ENCODE measurements at places on chromosomes 6 and 20.
A peak's percentile ranks its signal among the peaks of the same experiment; 100 is the strongest.

- DNase-seq: peak; percentile 24
Observed at GRCh38 chr6:44177691-44178423, 19.2 kb downstream of the CAPN11 start.

DNA sequence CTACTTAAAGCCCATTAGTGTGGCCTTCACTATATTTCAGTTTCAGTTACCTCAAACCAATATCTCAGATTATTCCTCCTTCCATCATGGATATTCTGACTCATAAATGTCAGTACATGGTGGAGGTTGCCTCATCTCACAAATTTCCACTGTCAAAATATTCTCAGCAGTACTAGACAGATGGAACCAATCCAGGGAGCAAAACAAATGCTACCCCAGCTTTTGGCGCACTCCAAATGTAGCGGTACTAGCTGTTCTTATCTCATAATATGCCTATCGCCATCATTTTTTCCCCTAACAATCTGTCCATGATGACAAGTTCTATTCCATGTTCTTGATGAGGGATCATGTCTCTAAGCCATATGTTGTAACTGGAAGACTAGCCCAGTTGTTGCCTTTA, 1026.1 kb downstream of the KIF16B start:
- no peak for DNase-seq

DNA sequence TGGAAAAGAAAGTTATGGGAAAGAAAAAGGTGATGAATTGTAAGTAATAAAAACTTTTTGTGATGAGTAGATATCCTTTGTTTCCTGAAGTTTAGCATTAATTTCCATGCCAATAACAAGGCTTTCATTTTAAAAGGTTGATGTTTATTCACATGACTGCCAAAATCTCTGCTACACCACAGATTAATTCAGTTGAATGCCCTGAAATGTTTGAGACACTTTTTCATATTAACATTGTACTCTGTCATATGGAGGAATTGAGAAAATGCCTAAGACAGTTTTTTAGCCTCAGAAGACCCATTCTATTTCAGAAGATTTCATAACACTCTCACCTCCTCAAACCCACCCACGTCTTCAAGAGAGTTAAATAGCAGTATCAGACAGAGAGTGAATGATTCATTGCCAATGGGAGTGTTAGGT, 115.5 kb downstream of the ADGRG6 start:
- no peak for DNase-seq

DNA sequence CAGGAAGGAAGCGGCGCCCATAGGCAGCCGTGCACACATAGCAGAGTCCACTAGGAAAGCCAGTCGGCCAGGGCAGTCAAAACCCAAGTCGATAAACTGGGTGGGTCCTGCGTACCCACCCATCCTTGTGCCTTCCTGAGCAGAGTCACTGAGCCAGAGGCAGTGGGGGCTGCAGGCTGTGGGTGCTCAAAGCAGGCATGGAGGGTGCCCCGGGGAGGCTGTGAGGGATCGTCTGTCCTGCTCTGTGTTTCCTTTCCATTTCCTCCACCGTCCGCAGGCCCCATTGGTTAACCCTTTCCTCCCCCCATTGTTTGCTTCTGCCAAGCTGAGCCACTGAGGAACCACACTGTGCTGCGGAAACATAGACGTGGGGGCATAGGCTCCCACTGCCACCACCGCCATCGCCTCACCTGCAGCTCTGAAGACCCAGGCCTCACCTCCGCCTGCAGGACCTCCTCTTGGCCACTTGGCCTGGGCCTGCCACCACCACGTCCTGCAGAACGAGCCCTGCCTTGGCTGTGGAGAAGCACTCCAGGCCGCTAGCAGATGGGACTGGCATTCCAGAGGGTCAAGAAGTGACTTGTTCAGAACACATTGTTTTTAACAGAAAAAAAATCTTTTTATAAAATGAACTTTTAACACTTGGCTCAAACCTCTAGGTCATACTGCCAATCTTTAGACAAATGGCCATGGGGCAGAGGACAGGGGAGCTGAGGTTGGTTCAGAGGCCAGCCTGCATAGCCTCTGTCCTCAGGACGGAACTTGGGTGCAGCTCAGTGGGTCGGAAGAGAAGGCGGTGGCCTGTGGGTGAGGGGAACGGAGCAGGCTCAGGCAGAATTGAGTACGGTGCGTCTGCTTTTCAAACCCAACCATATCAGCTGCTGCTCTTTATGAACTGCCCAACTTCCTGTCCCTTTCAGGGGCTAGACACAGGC, 52.6 kb downstream of the TCP11 start:
- no peak for DNase-seq

GRCh38 chr6:152472325-152472724, 164.8 kb downstream of the SYNE1 start:
- DNase-seq: no peak

DNA sequence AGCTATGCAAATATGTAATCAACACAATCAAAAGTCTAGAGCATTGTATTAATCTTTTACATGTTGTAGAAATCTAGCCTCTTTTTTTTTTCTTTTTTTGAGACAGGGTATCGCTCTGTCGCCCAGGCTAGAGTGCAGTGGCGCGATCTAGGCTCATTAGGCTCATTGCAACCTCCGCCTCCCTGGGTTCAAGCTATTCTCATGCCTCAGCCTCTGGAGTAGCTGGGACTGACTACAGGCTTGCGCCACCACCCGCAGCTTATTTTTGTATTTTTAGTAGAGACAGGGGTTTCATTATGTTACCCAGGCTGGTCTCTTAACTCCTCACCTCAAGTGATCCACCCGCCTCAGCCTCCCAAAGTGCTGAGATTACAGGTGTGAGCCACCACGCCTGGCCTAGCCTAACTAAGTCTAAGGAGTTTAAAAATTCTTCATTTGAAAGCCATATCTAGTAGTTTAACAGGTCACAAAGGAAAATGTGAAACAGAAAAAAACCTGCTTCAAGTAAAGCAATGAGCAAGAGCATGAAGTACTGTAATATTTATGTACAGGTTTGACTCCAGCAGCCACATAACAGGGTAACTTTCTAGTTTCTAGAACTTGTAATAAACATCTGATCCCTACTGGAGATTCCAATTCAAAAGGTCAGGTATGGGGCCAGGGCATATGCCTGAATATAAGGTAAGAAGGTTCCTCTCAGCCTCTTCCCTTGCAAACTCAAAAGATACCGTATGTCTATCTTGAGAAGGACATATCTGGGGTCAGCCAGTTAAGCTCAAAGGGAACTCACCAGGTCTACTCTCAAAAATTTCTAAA, 4.4 kb downstream of the CPNE1 start:
- no peak for DNase-seq

GRCh38 chr6:15961635-15962448, 167.0 kb upstream of the MYLIP start:
- DNase-seq: no peak

- DNase-seq: no peak
Observed at GRCh38 chr6:4901386-4902061, 102.3 kb downstream of the RPP40 start.

DNA sequence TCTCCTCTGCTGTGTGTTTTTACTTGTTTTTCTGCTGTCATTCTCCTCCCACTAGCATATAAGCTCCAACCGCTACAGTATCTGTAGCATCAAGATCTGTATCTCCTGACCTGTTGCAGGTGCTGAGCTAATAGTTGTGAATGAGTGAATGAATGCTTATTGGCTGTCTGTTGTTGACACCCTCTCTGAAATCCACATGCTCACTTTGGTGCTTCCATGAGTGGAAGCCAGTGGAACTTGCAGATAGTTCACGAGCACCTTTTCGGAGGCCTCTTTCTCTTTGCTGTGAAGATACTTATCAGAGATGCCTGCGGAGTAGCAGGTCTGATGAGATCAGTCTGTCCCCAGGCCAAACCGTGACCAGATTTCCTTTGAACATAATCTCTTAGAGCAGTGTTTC, 117.3 kb downstream of the EYA2 start:
- no peak for DNase-seq

DNA sequence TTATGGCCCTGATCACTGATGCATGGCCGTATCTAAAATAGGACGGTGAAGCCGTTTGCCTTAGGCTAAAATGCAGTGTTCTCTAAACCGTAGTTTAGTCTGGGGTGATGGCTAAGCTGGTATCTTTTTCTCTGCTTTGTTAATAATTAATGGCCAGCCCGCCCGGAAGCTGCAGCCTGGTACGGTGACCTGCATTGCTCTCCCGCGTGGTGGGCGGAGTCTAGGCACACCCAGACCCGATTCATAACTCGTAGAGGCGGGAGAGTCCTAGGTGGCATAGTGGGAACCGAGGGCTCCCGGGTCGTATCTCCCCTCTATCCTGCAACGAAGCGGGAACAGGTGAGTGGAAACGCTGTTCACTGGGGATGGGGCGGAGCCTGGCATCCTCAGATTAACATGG, 5.5 kb downstream of the CDH4 start:
- DNase-seq: no peak

GRCh38 chr6:24480705-24481104, 8.7 kb downstream of the GPLD1 start:
- DNase-seq: no peak

DNA sequence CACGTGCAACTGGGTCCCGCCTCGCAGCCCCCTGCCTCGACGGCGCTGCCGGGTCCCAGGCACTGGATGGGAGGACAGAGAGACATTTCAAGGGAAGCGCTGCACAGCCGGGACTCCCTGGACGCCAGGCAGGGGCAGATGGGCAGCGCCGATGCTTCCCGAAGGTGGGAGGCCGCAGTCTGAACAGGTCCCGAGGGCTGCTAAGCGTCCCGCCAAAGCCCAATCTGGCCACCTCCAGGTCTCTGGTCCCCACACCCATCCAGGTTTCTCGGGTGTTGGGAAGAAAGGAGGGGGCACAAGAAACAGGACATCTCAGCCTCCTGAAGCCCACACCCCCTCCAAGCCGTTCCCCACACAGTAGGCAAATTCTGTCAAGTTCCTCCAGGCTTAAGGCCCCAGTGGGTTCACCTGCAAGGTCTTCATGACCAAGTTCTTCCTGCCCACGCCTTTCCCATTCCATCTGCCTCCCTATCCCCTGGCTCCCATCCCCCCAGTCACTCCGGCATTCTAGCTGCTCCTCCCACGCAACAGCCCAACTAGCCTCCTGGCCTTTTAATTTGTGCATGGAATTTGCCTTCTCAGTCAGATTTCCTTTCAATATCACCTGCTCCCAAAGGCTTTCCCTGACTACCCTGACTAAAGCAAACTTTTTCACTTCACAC, 5.4 kb upstream of the CPXM1 start:
- no peak for DNase-seq

GRCh38 chr20:41064377-41064776, 35.8 kb downstream of the TOP1 start:
- DNase-seq: no peak

DNA sequence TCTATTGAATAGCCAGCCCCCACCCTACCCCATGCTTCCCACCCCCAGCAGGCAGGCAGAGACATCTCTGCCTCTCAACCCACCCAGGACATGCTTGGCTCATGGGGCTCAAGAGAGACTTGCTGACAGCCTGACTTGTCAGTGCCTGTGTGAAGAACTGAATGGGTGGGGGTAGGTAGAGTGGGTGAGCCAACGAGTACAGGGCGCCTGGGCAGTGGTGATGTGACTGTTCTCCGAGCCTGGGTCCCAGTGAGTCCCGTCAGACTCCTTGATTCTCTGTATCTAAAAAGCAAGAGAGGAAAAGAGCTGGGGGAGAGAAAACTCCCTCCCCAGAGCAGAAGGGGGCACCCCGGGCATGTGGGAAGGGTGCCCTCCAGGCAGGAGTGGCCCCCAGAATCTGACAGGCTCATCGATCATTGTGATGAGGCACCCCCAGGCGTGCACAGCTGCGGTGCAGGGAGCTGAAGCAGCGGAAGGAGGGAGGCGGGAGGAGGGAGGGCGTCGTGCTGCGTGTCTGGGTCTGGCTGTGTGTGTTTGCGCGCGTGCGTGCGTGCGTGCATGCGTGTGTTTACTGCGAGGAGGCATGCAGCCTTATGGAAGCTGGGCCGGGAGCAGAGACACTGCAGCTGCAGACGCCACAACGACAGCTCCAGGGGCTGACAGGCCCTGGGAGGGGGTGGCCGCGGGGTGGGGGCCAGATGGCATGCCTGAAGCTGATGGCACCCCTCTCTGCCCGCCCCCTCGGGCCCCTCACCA, 40.2 kb downstream of the FOXP4 start:
- DNase-seq: no peak

GRCh38 chr20:9311132-9311531, 203.3 kb upstream of the LAMP5 start:
- no peak for DNase-seq

DNA sequence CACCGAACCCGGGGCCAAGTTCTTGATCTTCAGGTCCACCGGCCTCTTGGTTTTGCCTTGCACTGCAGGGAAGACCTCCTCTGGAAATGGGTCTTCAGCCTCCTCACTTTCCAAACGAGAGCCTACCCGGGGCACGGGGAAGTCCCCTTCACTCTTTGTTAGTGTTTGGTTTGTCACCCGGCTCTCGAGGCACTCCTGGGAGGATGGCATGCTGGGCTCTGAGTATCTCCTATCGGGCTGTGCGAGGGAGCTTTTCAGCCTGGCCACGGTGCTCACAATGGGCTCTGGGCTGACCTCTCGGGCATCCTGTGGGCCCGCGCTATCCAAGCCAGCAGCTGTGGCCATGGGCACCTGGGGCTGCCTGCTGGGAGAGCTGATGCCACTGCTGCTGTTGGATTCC, 8.1 kb downstream of the TAGAP start:
- no peak for DNase-seq

DNA sequence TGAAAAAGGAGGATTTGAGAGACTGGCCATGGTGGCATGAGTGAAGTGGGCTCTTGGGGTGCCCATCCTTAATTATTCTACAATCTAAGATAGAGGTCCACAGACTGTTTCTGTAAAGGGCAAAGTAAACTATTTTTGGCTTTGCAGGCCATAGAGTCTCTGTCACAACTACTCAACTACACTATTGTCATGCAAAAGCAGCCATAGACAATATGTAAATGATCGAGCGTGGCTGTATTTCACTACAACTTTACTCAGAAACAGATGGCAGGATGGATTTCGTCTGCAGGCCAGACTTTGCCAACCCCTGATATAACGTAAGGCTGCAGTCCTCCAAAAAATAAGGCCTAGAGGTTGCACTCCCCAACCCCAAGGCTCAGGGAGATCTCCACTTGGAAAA, 58.2 kb upstream of the NAA20 start:
- no peak for DNase-seq

- DNase-seq: no peak
Observed at GRCh38 chr20:40080041-40080652, 608.9 kb downstream of the MAFB start.

DNA sequence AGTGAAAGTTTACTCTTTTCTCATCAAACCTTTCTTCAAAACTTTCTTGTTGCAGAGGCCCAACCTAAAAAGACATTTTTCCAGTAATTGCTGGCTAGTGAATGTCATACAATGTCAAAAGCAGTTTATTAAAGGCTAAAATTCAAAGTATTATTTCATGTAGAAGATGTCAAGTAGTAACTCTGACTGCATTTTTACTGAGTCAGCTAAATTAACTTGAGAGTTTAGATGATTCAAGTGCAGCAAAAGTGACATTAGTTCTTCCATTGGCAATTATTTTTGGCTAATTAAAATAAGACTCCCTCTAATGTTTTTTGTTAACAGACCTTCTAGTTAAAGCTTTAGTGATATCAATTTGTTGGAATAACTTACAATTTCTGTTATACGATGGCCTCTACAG, 1438.5 kb downstream of the GRIK2 start:
- DNase-seq: no peak

Data from esophagus squamous epithelium (tissue), 5 donors.